HCEC 1CT (cell line): ENCODE measurements at places on chromosomes 5 and 9.
A peak's percentile ranks its signal among the peaks of the same experiment; 100 is the strongest.

DNA sequence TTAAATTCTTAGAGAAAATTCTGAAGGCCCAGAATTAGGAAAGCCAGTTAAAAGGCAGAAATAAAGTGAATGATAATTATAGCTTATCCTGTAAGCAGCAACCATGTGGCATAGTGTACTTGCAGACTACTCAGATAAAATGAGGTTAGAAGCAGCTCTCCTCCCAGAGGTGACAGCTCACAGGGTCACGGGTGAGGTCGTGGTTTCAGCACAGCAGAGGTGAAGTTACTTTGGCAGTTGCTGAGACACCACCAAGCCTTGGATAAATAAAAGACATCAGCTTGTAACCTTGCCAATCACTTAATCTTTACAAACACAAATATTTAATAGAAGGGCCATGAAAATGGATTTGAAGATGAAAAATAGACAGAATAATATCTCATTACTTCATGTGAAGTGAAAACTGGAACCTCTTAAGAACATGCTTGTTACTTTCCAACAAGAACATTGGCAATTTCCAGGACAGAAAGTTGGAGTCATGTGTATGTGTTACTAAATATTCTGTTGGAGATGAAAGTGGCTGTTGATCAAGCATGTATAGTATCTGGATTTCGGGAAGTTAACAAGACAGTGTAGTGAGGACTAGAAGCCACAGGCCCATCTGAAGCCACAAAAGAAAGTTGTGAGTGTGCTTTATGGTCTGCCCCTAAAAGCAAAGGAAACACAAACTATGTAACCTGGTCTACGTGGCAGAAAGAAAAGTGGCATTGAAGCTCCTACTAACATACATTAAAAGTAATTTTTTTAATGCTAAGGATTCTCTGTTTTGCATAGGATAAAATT, 134.4 kb downstream of the ERCC6L2 start:
- no peak for DNase-seq

DNA sequence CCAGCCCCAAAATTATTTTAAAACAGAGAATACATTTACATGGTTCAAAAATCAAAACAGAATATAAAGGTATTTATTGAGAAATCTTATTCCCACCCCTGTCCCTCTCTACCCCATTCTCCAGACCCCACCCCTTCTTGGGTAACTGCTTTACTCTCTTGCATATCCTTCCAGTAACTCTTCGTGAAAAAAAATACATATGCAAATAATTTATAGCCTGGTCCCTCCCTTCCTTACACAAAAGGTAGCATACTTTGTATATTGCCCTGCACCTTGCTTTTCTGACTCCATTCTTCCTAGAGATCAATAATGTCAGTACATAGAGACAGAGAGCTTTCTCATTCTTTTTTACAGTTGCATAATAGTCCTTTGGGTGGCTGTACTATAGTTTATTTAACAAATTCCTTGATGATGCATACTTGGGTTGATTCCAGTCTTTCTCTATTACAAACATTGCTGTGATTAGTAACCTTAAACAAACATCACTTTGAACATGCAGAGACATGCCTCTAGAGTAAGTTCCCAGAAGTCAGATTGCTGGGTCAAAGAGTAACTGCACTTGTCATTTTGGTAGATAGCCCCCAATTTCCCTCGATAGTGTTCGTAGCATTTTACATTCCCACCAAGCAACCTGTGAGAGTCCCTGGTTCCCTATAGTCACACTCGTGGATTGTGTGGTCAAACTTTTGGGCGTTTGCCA, 47.9 kb downstream of the STOM start:
- DNase-seq, result peak; percentile 95

- DNase-seq, result peak; percentile 86
Measured at GRCh38 chr5:72281764-72282499, 38.1 kb downstream of the MRPS27 start.

GRCh38 chr5:54673523-54674225, 156.1 kb downstream of the SNX18 start:
- DNase-seq, result no peak

- DNase-seq, result no peak
Measured at GRCh38 chr9:84229191-84229590, 111.4 kb downstream of the SLC28A3 start.

- no peak for DNase-seq
Measured at GRCh38 chr5:163497315-163497714, 8.1 kb upstream of the MAT2B start.

DNA sequence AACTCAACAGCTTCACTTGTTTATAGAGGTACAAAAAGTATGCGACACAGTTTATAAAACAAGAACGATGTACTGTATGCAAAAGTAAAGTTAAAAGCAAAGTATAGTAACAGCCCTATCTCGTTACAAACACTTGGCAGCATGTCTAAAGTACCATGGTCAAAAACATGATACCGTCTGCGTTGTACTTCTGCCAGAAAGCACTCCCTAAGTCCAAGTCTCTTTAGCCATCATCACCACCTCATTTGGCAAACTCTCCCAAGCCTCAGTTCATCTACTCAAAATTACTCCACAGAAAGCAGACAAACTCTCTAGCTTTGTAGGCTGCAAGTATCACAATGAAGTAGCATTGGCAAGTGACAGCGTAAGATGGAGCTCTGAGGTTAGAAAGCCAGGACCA, 73.4 kb downstream of the NFIB start:
- no peak for DNase-seq

GRCh38 chr9:16901590-16901989, 31.1 kb upstream of the BNC2 start:
- peak; percentile 80 for DNase-seq

GRCh38 chr9:123399803-123400378, 43.9 kb downstream of the CRB2 start:
- DNase-seq, result no peak

- DNase-seq, result no peak
Measured at GRCh38 chr5:143275512-143276363, 127.7 kb downstream of the NR3C1 start.

GRCh38 chr5:6631441-6631840, 1.4 kb downstream of the NSUN2 start:
- DNase-seq, result no peak

GRCh38 chr5:15538516-15538915, 38.5 kb downstream of the FBXL7 start:
- DNase-seq, result no peak

DNA sequence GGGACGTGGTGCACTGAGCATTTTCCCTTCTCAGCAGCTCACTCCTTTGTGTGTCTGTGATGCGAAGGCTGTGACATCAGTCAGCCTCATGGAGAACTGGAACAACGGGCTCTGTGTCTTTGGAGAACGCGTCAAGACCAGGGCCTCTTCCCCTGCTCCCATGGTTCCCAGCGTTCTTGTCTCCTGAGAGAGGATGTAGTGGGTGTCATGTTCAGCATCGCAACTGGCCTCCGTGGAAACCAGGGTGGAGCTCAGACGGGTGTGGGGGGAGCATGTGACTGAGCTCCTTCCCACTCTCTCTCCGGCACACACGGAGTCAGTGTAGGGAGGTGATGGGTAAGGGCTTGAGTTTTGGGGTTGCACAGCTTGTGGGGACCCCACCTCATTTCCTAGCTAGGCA, 59.7 kb downstream of the TENT4A start:
- no peak for DNase-seq

GRCh38 chr5:143244000-143244736, 159.3 kb downstream of the NR3C1 start:
- DNase-seq, result peak; percentile 99

- peak; percentile 93 for DNase-seq
Measured at GRCh38 chr5:68088302-68088701, 127.3 kb upstream of the PIK3R1 start.

GRCh38 chr9:102087141-102087540, 348.7 kb upstream of the GRIN3A start:
- no peak for DNase-seq

- DNase-seq, result no peak
Measured at GRCh38 chr5:68708156-68708841, 385.5 kb upstream of the SLC30A5 start.
